ENCODE measurements at places on chromosomes 3 and 15.

GRCh38 chr3:5579139-5579602 lies 391.7 kb downstream of the EDEM1 start:
- DNase-seq: no peak

GRCh38 chr15:90259524-90259923 lies 5.9 kb upstream of the NGRN start:
- DNase-seq: no peak

- DNase-seq: no peak
These were observed 42.9 kb downstream of the IGSF11 start for GRCh38 chr3:118991775-118992174.

- DNase-seq: no peak
These were observed 23.9 kb upstream of the TM4SF1 start for GRCh38 chr3:149401212-149401925.

DNA sequence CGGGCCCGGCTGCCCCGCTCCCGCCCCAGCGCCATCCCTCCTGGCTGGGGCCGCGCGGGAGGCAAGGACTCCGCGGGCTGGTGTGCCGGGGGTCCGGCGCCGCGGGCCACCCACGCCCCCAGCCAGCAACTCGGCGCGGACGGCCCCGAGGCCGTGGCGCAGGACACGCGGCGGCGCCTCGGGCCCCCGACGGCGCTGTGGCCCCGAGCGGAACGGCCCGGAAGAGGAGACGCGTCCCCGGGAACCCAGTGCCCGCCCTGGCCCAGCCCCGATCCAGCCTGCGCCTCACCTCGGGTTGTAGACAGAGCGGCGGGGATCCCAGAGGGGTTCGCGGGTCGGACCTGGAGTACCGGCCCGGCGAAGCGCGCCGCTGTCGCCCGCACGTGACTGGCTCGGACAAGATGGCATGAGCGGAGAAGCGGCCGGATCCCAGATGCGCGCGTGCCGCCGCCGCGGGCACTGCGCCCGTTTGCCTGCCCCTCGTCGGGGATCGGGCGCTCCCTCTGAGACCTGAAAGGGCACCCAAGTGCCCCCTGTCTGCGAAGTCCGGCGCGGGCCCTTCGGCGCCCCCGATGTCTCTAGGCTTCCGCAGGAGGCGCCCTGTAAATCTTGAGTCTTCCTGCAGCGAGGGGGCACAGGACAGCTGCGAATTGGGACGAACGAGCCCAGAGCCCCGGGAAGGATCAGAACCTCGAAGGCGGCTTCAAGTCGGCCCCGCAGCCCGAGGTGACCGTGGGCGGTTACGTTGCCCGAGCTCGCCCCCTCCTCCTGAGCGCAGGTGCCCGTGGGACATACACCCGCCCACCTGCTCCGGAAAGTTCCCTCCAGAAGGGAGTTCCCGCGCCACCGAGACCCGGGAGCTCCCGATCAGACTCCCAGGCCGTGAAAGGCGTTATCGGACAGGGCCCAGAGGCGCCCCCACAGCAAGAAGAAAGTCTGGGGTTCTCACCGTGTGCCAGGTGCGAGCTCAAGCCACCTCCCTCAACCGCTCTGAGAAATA lies 598 bp upstream of the SFMBT1 start:
- DNase-seq: peak; percentile 54

GRCh38 chr3:187299611-187300010 lies 8.1 kb upstream of the MASP1 start:
- DNase-seq: no peak

GRCh38 chr3:149299938-149300801 lies 33.3 kb downstream of the TM4SF18 start:
- DNase-seq: no peak

- DNase-seq: no peak
These were observed 73.7 kb upstream of the WDR72 start for GRCh38 chr15:53833134-53833624.

DNA sequence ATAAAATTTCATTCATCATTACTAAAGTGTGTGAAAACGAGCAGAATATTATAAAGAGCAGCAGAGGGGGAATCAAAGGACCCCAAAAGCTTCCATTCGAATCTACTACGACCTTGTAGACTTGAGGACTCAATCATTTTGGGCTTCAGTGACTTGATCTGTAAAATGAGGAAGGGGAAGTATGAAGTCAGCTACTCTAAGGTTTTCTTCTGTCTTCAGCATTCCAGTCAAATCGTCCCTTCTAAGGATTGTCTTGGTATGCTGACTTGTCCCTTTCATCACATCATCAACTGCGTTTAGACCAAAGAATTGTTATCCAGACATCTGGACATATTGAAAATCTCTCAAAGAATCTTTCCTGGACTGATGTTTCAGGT lies 44.8 kb downstream of the PLD1 start:
- no peak for DNase-seq

GRCh38 chr15:26739791-26740190 lies 33.1 kb downstream of the GABRB3 start:
- DNase-seq: no peak

DNA sequence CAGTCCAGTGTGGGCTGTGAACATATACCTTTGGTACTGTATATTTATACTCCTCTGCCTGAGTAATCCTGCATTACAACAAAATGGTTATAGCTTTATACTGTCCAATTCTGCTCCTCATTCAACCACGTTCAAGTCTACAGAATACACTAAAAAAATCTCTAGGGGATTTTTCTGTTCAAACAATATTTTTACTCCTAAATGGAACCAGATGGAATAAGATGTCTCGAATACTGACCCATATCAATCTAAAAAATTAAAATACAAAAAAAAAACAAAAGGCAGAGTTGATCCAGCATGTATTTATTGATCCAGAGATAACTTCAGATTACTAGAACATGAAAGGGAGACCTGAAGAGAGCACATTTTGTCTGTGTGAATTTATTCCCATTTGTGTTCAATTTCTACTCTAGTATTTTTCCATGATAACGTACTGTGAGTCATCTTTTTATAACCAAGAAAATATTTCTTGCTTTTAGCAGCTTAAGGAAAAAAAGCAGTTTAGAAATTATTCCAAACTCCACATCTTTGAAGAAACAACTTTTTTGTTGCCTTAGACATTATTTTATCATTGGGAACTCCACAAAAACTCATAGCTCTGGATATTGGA lies 910.7 kb downstream of the TBL1XR1 start:
- DNase-seq: no peak

All from NCI-H1930 (cell line).